Midbrain (tissue), 1 donor: ENCODE measurements at places on chromosomes 11 and 22.

GRCh38 chr11:49533204-49533603 is 324.8 kb upstream of the FOLH1 start:
- no peak for DNase-seq

DNA sequence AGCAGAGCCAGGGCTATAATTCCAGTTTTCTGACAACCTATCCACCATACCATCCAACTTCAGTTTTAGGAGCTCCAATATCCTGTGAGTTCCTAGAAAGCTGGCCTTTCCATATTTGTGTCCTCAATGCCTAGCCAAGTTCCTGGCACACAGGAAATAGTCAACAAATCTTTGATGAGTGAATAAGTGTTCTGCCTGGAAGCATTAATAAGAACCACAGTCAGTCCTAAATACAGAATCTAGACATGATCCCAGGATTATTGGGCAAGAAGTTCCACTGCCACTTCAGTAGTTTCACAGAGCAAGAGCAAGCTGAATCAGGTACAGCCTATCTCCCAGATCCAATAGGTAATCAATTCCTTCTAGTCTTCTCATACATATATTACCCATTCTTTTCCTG is 942.0 kb downstream of the DLG2 start:
- DNase-seq = no peak

DNA sequence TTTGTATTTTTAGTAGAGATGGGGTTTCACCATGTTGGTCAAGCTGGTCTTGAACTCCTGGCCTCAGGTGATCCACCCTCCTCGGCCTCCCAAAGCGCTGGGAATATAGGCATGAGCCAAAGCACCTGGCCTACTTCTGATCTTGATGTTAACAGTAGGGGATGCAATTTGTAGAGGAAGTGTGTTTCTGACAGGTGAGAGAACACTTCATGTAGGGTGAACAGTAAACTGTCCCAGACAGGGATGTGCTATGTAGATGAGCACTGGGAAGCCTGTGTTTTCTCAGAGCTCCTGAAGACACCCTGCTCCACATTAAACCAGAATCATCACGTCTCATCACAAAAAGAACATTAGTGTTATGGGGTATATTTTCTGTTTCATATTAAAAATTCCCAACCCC is 45.1 kb downstream of the UBASH3B start:
- no peak for DNase-seq

DNA sequence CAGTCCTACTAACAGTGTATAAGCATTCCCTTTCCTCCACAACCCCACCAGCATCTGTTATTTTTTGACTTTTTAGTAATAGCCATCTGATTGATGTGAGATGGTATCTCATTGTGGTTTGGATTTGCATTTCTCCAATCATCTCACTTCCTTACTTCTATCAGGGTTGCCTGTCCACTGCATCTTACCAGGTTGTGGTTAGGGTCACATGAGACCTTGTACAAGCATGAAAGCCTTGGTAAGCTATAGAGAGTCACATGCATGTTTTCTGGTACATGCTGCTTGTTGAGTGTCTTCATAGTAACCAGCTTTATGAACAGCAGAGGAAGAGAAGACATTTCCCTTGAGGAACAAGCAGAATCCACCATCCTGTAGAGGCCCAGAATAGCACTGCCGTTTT is 102.9 kb upstream of the PAX6 start:
- no peak for DNase-seq
